ENCODE measurements at places on chromosomes 4 and X.

- DNase-seq: peak; percentile 12
These were observed 12.2 kb upstream of the CENPU start for GRCh38 chr4:184745831-184746795.

GRCh38 chrX:149504226-149504914, 736 bp downstream of the IDS start:
- no peak for DNase-seq

- no peak for DNase-seq
These were observed 391.4 kb downstream of the RAB28 start for GRCh38 chr4:13092702-13093101.

DNA sequence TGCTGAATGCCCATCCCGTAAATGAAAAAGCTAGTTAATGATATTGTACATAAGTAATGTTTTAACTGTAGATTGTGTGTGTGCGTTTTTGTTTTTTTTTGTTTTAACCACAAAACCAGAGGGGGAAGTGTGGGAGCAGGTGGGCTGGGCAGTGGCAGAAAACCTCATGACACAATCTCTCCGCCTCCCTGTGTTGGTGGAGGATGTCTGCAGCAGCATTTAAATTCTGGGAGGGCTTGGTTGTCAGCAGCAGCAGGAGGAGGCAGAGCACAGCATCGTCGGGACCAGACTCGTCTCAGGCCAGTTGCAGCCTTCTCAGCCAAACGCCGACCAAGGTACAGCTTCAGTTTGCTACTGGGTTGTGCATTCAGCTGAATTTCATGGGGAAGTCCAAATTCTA, at the start of gene SPP1:
Gene SPP1 (plus strand): TSS at position 249 of the 400 bp plus-strand sequence. CDS start 1,182 bp downstream, outside the sequence.
- DNase-seq: no peak

DNA sequence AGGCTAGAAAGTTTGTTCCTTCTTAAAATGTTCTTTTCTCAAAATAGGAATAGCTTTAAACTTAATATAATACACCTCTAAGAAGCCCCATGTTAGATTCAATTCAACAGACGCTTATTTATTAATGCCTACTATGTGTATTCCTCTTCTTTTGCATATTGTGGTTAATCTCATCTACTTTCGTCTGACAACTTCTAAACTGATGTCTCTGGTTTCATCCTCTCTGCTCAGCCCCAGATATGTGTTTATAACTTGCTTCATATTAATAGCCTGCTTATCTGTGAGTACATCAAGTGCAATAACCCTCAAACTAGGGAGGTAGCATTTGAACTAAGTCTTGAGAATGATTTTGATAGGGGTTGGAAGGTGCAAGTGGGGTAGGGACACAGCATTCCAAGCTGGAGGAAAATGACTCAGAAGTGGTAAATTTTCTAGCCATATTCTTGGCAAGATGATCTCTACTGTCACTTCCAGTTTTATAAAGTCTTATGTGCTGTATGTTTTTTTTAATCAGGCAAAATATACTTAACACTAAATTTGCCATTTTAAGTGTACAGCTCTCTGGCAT, 37.0 kb downstream of the STK26 start:
- DNase-seq: no peak

GRCh38 chr4:37795581-37796195, 30.8 kb upstream of the PGM2 start:
- no peak for DNase-seq

DNA sequence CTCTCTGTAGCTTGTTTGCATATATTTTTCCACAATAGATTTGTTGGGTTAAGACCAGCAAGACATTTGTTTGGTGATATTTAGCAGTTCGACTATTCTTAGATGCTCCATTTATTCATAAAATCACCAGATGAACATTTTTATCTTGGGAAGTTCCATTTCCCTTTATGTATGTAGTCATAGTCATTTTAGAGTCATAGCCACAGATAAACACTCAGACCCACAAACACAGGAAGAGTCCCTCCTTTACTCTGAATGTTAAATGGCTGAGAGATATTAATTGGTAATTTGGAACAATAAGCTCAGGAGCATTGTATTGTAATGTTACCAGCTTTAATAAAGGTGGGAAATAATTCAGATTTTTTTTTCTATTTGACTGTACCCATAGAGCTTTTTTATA, 1608.7 kb downstream of the STIM2 start:
- DNase-seq: no peak

- DNase-seq: no peak
These were observed 642.9 kb downstream of the STPG2 start for GRCh38 chr4:97500423-97500822.

DNA sequence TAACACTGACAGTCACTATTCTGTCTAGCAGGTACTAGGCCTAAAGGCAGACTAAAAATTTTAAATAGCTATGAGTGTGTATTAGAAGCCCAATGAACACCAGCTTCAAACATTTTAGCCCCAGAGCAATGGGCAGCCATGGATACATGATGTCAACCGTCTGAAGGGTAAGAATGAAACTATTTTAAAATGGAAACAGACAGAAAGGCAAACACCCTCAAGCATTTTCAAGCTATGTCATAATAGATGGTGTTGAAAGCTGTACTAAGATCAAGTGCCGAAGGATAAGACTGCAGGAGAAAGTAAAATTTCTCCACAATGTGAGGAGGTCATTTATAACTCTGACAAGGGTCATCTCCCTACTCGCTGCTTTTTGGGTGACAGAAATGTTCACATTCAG, 225.0 kb downstream of the COL25A1 start:
- DNase-seq: no peak

DNA sequence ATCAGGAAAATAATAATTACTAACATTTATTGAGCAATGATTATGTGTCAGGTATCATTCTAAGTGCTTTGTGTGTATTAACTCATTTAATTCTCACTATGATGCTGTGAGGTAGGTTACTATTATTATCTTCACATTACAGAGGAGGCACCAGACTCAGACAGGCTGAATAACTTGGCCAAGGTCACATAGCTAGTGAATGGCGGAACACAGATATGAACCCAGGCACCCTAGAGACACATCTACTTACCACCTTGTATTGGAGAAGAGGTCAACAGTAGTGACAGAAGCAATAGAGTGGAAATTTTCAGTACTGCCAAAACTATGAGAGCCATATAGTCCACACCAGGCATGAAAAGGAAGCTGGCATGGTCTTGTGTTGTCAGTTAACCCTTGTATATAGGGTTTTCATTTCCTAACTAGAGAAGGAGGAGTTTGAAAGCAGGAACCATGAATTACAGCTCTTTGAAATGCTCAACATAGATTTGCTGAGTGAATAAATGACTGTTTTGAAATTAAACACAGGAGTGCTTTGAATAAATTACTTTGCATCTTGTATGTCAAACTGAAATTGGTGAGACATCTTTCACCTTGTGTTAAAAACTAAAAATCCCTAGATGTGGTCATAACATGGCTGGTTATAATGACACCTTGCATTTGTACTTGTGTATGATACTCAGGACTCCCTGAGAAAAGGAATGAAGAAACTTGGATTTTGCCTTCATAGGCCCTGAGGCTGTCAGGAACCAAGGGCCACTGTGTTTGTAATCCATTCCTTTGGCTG, 71.8 kb downstream of the RTL9 start:
- DNase-seq: no peak

Data from NCI-H2081 treated with DMSO at 0.1 percent for 48 hours (cell line).